ENCODE measurements at places on chromosomes 5 and 9. TPM values are rescaled to one million over a fixed set of nuclear protein-coding genes. Genes with fewer than 3 reads are reported as not detected.

SLC45A2 gene
- 0.36 TPM for total RNA-seq

MARCHF11 gene
- not detected for total RNA-seq

ZDHHC12 gene
- total RNA-seq: 13.1 TPM

EPB41L4A gene
- total RNA-seq: 38.6 TPM

PCDHB15 gene
- total RNA-seq: 10.9 TPM

FOXD4L5 gene
- total RNA-seq: 0.19 TPM

CXCL14 gene
- 219 TPM for total RNA-seq

ACTBL2 gene
- total RNA-seq: not detected

TTC16 gene
- 0.30 TPM for total RNA-seq

ARL10 gene
- 13.3 TPM for total RNA-seq

CKS2 gene
- 5.4 TPM for total RNA-seq
